ENCODE measurements at places on chromosomes 2 and 18. TPM values are rescaled to one million over a fixed set of nuclear protein-coding genes. Genes with fewer than 3 reads are reported as not detected.

NGEF gene
- 0.51 TPM for total RNA-seq

KATNAL2 gene
- total RNA-seq, result 2.7 TPM

IL36B gene
- not detected for total RNA-seq

DNA sequence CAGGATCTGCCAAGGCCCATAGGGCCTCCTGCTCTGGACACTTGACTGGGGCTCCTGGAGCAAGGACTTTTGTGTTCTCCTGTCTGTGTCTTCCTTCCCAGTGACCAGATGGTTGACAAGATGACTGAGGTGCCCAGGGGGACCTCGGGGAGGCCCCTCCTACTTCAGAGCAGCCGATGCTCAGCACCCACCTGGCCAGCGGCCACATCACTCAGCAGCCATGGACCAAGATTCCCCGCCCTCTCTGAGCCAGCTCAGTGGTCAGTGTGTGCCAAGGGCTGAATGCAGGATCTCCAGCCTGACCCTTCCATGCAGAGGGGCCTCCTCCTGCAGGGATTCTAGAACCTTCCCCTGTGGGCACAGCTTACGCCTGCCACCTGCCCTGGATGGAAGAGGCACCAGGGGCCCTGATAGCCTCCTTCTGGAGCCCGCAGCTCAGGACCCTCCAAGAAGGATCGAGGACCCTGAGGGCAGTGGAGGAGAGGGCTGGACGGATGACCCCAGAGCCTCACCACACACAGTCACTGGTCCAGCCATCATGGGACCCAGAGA, 87.4 kb upstream of the GPC1 start:
- DNase-seq, result no peak

- DNase-seq, result no peak
Observed at GRCh38 chr2:238080518-238080917, 19.6 kb upstream of the ESPNL start.

DNA sequence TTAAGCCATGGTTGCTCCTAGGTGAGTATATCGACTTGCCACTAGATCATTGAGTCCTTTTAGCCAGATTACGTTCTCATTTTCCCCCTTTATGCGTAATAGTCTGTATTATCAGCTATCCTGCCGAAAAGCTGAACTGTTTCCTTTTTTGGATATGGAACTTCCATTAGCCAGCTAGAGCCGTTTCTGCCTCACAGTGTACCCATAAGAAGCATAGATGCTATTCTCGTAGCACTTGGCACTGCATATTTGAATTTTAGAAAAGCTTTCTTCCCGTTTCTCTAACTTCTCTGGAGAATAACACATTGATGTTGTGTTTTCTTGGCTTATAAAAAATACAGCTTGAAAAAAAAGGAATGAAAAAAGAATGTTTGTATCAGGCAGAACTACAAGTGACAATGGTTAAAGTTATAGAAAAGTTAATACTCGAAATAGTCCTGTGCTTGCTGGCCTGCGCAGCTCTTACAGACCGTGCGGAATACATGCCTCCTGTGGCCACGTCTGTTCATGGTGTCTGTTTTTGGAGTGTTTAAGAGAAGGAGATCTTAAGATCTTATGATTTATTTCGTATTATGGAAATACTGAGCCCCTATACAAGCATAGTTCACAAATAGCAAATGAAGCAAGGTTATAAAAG, 710 bp downstream of the DUSP19 start:
- no peak for DNase-seq

GRCh38 chr2:134336352-134336751, 82.5 kb downstream of the MGAT5 start:
- no peak for DNase-seq

DNA sequence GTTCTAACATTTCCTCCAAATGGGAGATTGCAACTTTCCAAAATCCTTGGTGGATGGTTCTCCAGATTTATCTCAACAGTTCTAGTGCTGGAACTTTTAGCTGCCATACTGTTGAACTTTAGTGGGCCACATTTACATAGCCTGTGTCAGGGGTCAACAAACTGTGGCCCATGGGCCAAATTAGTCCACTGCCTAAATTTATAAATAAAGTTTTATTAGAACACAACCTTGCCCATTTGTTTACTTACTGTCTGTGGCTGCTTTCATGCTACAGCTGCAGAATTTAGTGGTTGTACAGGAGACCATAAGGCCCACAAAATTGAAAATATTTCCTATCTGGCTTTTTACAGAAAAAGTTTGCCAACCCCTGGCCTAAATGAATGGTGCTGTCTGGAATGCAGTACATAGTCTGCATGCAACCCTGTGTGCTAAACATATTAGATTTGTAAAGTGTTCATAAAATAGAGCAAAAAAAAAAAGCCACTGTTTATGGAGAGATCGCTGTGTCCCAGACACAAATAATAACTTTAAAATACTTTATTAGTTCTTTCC, 30.3 kb downstream of the MGAT5 start:
- no peak for DNase-seq

GRCh38 chr2:12957251-12957650, 240.5 kb downstream of the TRIB2 start:
- no peak for DNase-seq

DNA sequence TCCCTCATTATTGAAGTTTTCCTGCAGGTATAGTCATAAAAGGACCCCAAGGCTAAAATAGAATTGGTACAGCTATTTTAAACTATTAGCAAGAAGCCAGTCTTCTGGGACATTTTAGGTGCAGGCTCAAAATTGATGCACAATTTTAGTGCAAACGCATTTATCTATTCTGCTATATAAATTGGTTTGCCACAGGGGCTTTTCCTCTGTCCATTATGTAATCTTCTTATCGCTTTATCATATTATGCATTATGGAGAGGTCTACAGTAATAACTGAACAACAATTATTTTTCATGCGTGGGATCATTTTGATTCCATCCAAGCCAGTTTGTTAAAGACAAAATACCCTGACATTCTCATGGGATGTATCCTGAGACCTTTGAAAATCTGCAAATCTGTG, 54.6 kb downstream of the RBM43 start:
- DNase-seq, result no peak

GRCh38 chr2:164984428-164984827, 29.1 kb upstream of the SLC38A11 start:
- DNase-seq, result no peak

DNA sequence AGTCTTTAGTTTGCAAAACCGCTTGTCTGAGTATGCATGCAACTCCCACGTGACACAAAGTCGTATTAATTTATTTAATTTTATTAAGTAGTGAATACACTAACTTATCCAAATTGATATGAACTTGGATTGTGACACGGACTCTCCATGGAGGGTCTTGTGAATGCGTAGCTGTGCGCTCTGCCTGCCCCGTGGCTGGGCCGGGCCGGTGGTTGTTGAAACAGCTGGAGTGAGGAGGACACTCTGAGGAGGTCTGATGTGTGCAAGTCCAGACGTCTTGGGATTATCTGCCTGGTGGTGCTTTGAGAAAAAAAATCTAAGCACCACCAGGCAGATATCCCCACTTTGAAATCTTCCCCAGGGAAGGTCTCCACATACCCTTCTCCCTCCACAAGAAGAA, 41.0 kb upstream of the RBM44 start:
- no peak for DNase-seq

All from Right ventricle myocardium inferior (tissue), 1 donor.